Endothelial cell of umbilical vein (primary cell): ENCODE measurements at places on chromosomes 2 and 18.

DNA sequence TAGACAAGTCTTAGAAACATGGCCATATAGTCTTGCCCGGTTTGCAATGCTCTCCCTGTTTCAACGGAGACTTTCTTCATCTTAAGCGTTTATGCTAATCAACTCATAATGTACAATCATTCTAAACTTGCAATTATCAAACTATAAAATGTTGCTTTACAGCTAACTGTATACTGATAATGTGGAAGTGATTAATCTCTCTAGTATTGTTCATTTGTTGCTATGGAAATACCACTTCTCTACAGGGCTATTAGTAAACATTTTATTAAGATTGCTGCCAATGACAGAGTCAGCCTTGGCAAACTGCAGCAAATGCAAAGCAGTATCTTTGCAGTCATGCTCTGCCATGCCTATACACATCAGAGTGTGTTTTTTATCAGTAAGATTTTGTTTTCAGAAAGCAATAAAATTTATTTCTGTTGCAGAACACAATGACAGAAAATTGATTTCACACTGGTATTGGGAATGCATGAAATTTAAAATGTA lies 1201.8 kb upstream of the CDH2 start:
- DNase-seq = no peak

GRCh38 chr2:148519013-148519412 lies 125.5 kb upstream of the EPC2 start:
- DNase-seq = no peak

GRCh38 chr2:165757906-165758675 lies 36.0 kb downstream of the GALNT3 start:
- peak; percentile 4 for DNase-seq

DNA sequence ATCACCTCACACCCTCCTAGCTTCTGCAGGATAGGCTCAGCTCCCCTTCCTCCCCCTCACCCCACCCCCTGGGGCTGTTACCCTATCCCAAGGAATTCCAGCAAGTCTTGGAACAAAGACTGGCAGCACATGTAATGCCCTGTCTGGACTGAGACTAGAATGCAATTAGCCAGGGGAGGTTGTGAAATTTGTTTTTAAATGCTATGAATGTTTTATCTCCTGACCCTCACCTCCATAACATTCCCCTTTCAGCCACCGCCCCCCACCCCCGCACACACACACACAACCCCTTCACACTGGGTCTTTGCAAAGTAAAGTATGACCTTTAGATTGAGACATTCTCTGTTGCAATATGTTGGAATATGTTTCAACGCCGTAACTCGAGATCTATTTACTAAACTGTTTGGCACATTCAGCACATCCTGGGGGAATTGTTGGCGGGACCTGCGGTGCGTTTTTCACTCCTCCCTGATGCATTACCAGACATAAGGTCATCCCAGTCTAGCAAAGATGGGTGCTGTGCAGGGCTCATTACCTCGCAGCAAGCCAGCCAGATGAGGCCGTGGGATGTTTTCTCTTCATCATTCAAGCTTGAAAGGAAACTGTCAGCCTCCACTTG lies 290.7 kb upstream of the SLC14A2 start:
- no peak for DNase-seq

DNA sequence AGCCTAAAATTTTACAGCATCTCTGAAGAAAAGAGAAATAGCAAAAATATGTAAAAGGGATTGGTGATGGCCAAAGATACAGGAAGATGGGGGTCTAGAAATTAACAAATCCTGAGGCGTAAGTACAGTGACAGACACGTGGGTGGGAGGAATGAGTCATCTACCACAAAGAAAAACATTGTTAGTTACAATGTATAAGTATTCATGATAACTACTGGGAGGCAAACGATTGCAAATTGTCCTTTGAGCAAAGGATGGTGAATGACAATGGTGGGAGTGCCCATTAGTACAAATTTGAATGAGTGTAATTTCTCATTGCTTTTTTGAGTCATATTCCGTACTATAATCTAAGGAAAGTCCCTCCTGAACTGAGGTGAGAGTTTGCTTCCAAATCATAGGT lies 809.0 kb upstream of the FAM98A start:
- no peak for DNase-seq

DNA sequence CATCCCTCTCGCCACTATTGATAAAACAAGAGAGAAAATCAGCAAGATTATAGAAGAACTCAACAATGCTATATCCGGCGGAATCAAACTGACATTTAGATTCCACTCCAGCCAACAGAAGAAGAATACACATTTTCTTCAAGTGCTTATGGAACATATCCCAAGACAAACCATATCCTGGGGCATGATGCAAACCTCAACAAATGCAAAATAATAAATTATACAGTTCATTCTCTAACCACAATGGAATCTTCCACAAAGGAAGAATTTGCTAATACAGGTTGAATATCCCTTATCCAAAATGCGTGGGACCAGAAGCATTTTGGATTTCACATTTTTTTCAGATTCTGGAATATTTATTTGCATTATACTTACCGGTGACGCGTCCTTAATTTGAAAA lies 51.4 kb upstream of the YPEL5 start:
- DNase-seq = no peak

DNA sequence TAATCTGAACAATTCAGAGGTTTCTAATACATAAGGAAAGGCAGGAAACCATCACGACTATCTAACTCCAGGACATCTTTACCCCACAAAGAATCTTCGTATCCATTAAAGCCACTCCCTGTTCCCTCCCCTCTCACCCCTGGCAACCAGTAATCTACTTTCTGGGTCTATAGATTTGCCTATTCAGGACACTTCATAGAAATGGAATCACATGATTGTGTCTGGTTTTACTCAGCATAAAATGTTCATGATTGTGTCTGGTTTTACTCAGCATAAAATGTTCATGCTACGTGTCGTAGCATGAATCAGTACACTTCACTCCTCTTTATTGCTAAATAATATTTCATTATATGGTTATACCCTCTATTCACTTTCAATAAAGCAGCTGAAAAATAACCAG lies 11.6 kb downstream of the FECH start:
- DNase-seq = no peak

DNA sequence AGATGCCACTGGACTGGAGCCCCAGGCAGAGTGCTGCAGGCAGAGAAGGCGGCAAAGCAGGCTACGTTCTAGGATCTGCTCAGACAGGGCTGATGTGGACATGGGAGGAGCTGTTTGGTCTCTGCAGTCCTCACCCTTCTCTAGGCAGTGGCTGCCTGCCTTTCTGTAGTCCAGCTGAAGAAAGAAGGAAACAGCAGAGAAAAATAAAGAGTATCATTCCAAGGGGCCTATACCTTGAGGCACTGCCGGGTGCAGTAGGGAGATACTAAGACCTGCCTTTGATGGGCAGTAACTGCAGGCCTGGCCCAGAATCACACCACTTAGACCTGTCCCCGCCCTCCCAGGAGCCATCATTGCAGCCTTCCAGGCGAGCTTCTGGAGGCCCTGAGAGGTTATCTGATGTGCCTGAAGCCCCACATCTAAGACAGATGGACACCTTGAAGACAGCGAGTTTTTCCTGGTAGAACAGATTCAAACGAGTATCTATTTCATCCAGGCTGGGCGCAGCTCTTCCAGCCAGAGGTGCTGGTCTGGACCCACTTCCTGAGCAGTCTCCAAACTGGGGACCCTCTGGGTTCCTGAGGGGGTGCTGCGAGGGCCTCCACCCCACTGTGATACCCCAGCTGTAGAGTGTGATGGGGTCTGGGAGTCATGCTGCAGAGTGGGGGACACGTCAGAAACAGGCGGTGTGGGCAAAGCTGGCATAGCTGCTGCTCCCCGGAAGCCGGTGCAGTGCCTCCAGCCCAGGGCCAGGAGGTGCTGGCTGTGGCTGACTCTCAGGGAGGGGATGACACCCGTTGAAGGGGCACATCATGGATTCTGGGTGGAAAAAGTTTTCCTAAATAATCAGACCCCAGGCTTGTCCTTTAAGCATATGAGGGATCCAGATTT lies 87.3 kb upstream of the OTOS start:
- no peak for DNase-seq

DNA sequence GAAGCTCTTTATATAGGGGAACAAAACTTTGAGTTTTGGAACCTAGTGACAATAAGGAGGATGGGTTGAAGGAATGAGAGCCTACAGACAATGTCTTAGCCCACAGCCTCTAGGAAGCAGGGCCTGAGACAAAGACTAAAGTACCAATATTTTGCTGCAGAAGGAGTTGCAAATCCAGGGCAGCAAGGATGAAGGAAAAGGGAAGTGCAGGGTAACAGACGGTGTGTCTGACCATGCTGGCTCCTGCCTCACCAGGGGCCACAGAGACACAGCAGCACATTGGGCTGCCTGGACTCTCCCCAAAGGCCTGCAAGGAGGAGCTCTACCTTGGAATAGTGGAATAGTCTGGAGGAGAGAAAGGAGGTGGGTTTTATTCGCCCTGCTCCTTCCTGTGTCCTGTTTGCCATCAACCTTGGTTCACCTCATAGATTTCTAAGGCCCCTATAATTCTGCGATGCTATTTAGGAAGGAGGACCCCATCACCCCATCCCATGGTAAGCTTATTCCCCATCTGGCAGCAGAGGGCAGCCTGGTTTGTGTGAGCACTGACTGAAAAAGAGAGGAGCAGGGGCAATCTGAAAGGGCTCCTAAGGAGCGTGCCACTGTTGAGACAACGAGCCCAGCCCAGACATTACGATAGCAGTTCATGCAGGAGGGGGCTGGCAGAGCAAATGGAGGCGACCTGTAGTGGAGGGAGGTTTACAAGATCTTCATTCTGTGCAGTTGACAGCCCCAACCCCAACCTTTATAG lies 143.4 kb downstream of the MGAT5 start:
- DNase-seq = no peak

DNA sequence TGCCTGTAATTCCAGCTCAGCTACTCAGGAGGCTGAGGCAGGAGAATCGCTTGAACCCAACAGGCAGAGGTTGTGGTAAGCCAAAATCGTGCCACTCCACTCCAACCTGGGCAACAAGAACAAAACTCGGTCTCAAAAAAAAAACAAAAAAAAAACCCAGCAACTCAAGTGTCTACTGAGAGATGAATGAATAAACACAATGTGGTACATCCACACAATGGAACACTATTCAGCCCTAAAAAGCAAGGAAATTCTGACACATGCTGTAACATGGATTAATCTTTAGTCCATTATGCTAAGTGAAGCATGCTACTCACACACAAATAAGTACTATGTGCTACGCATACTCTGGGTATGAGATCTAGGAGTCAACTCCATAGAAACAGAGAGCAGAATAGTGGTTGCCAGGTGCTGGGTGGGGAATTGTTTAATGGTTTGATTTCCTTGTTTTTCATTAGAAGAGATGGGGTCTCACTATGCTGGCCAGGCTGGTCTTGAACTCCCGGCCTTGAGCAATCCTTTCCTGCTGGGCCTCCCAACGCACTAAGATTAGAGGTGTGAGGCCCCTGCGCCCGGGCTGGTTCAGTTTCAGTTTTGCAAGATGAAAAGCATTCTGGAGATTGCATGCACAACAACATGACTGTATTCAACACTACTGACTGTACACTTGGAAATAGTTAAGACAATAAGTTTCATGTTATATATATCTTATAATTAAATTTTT lies 15.9 kb downstream of the SMPD4 start:
- no peak for DNase-seq

DNA sequence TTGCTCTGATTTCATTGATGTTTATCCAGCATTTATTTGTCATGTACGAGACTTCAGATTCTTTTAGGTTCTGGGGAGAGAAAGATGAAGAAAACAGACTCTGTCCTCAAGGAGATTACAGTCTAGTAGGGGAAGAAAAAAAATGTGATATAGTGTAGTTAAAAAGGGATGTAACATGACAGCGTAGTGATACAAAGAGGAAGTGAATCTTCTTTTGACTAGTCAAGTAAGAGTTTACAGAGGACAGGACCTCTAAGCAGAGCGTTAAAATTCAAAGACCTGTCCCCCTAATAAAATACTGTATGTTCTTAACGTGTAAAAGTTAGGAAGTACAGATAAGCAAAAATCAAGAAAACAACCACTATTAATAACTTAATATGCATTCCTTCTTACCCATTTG lies 47.7 kb downstream of the NCOA1 start:
- DNase-seq = no peak

GRCh38 chr2:101130081-101130480 lies 21.1 kb downstream of the TBC1D8 start:
- DNase-seq = no peak

- peak; percentile 96 for DNase-seq
These were observed 34.9 kb downstream of the NAB1 start for GRCh38 chr2:190683802-190684201.

DNA sequence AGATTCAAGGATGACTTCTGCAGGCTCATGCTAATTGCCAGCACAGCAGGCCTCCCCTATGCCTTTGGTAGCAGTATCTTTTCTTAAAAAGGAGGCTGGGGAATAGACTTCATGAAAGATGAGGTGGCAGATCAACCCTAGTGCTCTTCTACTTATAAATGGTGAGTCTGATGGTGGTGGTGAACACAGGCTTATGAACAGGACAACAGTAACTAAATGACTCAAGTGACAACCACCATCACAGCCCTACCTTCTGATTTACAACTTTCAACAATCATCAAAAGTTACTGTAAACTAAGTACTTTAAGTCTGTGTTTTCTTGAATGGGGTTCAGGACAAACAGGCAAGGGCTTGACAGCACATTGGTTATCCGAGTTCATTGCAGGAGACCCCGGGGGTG lies 39.3 kb downstream of the PAIP2B start:
- DNase-seq = no peak

GRCh38 chr2:72916743-72917137 lies 579 bp upstream of the EMX1 start:
- DNase-seq = no peak

DNA sequence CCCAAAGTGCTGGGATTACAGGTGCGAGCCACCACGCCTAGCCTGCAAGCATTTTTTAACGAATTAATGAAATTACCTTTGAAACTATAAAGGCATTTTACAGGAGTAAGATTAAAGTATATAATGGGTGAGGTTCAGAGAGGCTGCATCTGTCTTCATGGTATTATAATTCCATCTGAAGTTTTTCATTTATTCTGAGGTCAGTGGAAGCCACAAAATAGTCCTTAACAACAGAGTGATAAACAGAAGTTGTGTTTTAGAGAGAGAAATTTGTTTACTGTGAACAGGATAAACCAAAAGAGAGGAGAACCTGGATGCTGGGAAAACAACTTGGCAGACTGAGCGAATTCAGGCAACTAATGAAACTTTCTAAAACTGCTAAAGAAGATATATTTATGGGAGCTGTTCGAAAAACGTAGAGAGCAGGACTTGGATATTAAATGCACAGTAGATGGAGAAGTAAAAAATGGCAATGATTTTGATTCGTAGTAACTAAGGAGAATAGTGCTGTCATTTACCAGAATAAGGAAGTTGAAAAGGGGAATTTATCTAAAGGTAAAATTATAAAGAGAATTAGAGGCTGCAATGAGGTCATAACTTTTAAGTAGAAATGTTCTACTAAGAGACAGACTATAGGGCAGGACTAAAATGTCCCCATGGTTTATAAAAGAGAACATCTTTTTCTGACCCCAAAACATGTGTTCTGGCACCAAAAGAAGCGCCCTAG lies 37.9 kb upstream of the ITGA4 start:
- no peak for DNase-seq
